ENCODE measurements at places on chromosomes 3 and 15.

- no peak for DNase-seq
Observed at GRCh38 chr3:87225659-87226058, 1.4 kb upstream of the CHMP2B start.

- DNase-seq = no peak
Observed at GRCh38 chr15:45448066-45448915, 69.9 kb upstream of the GATM start.

GRCh38 chr3:121515313-121515712 is 30.5 kb downstream of the POLQ start:
- no peak for DNase-seq

GRCh38 chr15:68463996-68464395 is 32.0 kb upstream of the ITGA11 start:
- no peak for DNase-seq

DNA sequence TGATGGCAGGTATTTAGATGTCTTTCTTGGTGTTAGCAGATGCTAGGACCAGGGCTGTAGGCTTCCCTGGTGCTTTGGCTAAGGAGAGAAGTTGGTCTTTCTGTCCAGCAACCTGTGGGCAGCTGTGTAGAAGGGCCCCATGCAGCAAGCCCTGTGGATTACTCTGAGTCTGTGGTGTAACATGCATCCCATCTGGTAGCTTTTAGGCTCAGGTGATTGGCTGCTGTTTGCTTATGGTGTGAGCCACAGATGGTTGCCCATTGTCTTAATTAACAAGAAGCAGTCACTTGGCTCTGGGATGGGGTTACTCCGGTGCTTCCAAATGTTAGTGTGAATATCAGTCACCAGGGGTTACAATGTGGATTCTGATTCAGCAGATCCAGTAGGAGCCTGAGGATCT is 368.6 kb upstream of the C2CD4B start:
- DNase-seq = no peak

DNA sequence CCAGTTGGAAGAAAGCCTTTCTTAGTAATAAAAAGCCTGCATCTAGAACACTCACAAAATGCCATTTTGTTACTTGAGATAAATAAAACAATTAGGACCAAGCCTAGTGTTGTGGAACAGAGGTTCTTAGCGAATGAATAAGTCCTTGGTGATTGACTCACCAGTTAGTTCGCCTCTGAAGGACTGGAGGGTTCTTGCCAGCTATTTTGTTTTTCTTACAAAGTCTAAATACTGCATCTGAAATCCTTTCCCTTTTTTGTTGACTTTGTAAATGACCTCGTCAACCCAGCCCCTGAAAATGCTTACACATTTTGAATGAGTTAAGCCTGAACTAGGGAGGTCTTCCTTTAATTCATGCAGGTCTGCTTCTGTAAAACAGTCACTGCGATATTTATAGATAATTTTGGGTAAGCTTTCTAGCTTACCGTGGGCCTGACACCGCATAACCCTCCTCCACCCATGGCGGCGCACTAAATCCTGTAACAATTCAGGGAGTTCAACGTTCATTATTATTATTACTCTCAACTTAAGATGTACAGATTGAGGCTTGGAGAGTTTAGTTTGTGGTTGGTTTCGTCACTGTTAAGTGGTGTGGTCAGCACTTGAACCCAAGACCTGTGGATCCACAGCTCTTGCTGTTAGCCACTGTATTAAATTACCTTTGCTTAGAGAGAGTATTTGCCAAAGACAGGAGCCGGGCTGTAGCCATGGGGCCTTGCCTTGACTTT is 45.0 kb upstream of the SACM1L start:
- peak; percentile 55 for DNase-seq

DNA sequence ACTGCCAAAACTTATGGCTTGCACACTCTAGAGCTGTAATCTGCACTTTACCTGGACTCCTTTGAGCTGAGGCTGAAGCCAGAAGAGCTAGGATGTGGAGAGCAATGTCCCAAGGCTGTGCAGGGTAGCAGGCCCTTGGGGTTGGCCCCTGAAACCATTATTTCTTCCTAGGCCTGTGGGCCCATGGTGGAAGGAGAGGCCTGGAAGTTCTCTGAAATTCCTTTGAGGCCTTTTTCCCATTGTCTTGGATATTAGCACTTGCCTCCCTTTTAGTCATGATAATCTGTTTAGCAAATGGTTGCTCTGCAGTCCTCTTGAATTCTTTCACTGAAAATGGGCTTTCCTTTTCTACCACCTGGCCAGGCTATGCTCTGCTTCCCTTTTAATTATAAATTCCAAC is 102.0 kb upstream of the SGO1 start:
- no peak for DNase-seq

DNA sequence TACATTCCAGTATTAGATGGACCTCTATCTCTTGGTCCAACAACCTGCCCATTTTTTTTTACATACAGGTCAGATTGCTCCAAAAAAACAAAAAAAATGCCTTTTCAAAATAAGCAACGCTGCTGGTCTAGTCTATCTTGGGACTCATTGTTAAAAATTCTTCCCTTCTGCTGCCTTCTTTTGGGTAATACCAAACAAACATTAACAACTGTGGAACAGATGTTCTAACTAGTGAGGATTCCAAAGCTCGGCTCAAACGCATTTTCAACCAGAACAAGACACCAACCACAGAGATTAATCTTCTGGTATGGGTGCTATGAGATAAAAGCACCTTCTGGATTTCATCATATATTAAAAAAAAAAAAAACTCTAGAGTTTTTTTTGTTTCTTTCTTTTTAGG is 24.7 kb downstream of the ARHGAP31 start:
- DNase-seq = no peak

DNA sequence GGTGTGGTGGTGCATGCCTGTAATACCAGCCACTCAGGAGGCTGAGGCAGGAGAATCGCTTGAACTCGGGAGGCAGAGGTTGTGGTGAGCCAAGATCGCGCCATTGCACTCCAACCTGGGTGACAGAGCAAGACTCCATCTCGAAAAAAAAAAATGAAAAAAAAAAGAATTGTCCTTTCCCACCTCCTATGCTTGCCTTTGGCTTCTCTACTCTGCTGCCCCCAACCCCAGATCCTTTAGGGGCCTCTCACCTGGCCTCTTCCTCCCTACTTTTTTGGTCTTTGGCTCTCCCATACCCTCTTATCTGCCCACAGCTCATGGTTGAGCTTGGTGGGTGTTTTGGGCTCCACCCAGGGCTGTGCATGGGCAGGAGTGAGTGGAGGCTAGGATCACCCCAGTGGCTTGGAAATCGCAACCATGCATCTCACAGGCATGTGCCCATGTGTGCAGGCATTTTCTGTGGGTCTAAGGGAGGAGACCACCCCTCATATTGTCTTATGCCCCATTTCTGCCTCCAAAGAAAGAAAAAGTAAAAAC is 2.1 kb upstream of the SHISA5 start:
- DNase-seq = no peak

- DNase-seq = no peak
Observed at GRCh38 chr15:83999396-84000135, 236.0 kb upstream of the GOLGA6L4 start.

DNA sequence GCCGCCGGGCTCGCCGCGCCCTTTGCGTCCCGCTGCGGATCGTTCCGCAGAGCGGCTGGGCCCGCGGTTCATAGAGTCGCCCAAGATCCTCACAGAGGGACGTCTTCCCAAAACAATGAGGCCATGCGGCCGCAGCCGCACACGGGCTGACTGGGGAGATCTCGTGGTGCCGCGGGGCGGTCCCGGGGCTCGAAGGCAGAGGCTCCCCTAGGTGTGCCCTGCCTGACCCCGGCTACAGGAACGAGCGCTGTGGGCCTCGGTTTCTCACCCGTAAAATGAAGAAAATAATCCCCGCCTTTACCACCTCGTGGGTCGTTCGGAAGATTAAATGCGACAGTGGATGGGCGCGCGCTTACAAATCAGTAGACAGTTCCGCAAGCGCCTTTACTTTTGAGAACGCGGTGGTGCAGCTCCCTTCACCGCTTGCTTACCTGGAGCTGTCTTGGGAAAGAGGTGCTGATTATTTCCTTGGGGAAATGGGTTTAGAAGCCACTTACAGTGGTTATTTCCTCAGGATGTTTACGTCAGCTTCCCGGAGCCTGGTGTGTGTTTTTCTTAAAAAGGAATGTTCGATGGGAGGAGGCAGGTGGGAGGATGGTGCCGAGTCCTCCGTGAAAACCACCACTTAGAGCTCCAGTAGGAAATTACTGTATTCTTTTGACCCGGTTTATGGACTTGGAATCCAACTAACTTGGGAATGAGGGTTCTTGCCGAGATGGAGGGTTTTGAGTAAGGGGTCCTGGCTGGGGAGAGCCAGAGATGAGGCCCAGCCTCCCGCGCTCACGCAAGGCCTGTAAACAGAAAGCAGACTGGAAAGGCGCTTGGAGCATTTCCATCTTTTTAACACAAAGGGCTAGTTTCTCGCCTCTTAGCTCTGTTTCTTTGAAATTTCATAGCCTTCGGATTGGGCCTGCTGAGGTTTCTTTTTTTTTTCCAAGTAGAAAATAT is 1.9 kb upstream of the MEX3B start:
- DNase-seq = peak; percentile 52

DNA sequence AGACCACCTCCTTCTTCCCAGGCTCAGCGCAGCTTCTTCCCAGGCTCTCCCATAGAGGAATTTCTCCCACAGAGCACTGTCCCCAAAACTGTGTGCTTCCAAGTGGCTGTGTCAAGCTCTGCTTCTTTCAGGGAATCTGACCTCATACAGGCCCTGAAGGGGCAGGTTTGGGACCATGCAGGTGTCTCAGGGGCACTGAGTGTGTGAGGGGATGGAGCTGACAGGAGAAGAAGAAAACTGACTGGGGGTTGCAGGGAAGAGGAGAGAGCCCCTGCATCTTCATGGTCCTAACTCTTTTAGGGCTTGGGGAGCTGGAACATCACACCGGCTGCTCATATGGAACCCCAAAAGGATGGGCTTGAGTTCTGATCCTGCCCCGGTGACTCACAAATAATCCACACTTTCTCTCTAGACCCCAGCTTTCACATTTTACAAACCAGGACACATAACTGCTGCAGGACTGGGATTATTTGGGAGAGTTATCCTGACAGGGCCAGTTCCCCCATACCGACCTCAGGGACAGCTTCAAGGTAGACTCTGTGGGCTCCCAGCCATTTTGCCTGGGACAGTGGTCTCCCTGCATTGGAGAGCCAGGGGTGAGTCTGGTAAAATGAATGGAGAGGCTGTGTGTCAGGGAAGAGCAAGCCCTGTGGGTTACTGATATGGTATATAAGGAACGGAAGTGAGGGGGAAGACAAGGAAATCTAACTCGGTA is 316.1 kb downstream of the TLE3 start:
- DNase-seq = no peak

DNA sequence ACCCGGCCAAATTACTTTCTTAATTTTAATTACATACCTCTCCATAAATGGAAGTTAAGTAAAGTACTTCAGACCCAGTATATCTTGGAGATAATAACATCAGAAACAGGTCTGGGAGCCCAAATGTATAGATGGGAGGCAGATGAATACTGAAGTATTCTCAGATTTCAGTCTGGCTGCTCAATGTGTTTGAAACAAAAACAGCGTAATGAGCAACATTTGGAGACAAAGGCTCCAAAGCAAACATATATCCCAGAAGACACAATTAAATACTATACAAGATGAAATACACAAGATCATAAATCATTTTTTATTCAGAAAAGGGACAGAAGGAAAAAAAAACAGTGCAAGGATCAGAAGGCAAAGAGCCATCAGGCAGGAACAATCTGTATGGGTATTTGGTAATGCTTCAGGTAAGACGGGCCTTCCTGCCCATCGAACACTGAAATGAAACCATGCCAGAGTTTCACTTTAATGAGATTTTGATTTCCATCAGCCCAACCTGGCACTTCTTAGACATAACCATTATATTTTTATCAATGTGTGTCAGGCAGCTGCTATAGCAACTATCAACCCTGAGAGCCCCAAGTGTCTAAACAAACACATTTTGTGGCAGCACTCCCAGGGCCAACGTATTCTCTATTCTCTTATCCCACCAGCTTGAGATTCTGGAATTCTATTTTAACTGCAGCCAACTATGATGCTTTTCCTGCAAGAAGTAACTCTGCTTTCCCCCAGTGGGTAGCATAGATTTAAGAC is 210.8 kb downstream of the STT3B start:
- DNase-seq = no peak

- no peak for DNase-seq
Observed at GRCh38 chr15:34125945-34126344, 24.1 kb downstream of the PGBD4 start.

DNA sequence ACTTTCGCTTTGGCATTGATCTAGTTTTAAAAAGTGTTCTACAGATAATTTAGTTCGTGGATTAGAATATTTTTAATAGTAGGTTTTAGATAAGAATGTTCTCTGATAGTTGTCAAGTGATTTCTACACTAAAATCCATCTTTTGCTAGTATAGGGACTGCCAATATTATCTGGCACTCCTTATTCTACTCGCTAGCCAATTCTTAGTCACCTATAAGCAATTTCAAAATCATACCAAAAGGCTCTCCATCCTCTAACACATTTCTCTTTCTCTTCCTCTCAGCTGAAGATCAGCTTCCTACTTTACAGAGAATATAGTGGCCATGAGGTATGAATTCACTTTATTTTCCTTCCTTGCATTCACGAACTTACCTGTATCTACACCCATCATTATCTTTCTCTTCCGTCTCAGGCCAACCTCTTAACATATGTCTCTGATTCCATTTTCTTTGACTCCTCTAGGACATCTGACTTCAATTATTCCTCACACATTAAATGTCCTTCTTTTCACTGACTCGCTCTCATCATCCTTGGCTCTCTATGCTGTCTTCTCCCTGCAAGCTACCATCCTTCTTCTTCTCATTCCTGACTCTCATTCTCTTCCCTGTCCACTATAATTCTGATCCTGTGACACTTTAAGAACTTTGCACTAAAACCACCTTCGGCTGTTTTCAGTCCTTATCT is 35.5 kb downstream of the C3orf80 start:
- DNase-seq = no peak

DNA sequence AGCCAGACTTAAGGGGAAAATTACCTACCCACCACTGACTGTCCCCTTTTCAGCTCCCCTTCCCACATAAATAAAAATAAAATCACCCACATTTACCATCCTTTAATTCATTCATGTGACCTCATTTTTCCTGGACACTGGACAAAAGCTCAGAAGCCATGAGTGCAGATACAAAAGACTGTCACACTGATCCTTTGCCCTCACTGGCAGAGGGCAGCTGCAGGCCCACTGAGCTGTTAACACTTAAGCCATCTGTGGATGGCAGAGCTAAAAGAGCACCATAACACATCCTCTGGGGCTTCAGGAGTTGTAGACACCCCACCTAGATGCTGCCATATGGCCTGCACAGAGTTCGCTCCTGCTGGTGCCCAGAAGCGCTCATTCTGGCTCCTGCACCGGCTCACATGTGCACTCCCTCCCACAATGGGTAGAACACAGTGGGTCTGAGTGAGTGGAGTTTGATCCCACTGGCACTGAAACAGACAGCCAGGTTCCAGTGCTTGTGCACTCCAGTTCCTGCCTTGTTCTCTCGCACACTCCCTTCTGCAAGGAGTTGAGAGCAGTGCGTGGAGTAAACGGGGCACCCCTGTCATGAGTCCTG is 38.8 kb downstream of the EDC3 start:
- no peak for DNase-seq

- DNase-seq = no peak
Observed at GRCh38 chr3:47443611-47443995, 32.1 kb downstream of the SCAP start.
